KG1 (cell line): ENCODE measurements at places on chromosomes 7 and 10.

GRCh38 chr7:74606909-74607510 is 50.5 kb upstream of the GTF2I start:
- DNase-seq, result no peak

DNA sequence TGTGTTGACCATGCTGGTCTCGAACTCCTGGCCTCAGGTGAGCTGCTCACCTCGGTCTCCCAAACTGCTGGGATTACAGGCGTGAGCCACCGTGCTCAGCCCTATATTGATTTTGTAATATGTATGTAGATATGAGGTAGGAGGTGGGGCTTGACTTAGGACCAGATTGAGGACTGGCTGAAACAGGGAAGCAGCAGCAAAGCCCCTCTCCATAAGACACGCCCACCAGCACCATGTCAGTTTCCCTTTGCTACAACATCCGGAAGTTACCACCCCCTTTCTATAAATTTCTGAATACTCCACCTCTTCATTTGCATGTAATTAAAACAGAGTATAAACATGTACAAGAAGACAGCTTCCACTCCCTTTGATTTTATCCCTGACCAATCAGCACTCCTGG is 47.9 kb upstream of the MYL10 start:
- DNase-seq, result no peak

- no peak for DNase-seq
These were observed 495.1 kb upstream of the POT1 start for GRCh38 chr7:125424721-125425120.

DNA sequence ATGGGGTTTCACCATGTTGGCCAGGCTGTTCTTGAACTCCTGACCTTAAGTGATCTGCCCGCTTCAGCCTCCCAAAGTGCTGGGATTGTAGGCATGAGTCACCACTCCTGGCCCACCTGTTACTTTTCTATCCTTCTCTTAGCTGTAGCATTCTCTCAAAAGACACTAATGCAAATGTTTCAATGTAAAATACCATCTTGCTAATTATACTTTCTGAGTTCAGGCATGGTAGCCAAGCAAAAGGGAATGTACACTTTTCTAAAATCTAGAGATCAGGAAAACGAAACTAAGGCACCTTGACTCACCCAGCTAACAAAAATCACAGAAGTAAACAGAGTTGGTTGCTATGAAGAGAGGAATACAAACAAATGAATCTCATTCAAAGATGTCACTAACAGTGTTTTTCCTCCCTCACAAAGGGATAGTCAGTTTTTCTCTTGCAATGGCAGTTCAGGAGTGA is 401.0 kb upstream of the NRP1 start:
- no peak for DNase-seq

DNA sequence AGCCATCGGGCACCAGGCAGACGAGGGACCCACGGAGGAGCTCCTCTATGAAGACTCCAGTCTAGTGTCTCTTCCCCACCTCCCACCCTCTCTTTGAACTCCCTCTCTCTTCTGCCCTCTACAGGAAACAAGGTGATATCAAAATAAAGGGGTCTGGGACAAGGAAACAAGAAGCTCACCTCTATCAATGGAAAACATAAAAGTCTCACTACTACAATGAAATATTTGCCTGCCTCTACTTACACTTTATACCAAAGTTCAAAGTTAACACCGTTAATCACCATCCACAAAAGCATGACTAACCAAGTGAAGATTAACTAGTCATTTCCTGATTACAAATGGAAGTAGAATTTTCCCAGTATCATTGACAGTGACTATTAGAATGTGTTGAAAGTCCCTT is 82.2 kb downstream of the PARD3 start:
- no peak for DNase-seq

DNA sequence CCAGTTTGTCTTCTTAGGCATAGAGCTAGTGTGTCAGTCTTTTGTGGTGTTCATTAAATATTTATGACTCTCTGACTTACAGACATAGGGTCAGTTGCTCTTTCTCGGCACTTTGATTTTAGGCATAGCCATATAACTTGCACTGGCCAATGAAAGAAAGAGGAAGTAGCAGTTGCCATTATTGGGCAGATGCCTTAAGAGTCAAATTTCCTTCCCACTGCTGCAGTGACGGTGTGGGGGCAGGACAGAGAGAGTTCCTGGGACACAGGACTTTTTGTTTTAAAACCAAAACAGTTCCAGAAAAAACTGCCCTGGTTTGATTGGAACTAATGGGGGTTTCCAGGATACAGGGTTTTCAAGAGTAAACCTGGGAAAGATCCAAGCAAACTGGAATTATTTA is 60.2 kb upstream of the PHF14 start:
- DNase-seq, result no peak

GRCh38 chr10:28285816-28286215 is 17.0 kb downstream of the MPP7 start:
- DNase-seq, result no peak

DNA sequence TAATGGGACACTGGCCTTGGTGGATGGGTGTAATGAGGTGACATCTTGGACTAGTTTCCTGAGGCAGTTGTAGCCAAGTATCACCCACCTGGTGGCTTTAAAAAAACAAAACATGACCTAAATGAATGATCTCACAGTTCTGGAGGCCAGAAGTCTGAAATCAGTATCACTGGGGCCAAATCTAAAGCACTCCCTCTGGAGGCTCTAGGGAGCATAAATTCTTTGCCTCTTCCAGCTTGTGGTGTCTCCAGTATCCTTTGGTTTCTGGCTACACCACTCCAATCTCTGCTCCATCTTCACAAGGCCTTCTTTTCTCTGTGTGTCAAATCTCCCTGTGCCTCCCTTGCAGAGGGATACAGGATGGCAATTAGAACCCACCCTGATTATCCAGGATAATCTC is 342.9 kb downstream of the CALN1 start:
- no peak for DNase-seq

GRCh38 chr10:1524540-1524939 is 212.8 kb downstream of the ADARB2 start:
- no peak for DNase-seq

DNA sequence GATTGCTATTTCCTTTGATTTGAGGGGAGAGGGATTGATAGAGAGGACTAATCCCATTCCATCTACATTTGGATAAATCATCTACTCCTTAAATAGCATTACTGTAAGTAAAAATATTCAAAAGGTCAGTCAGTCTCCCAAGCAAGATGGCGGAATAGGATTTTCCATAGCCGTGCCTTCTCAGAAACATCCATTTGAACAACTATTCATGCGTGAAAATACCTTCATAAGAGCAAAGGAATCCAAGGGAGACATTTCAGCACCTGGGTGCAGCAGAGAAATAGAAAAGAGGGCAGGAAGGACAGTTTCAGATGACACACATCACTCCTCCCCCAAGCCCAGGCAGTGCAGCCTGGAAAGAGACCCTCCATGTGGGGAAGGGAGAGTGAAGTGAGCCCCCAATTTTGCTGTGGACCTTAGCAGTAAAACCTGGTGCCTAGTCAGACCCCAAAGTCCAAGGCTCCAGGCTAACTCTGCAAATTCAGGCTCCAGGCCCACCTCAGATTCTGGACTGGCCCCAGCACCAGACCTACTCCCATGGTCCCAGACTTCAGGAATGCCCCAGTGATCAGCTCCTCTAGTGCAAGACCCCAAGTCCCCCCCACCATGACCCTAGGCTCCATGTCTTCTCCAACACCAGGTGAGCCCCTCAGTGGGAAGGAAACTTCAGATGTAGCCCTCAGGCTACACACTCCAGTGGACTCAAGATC is 104.3 kb upstream of the LANCL2 start:
- DNase-seq, result no peak

DNA sequence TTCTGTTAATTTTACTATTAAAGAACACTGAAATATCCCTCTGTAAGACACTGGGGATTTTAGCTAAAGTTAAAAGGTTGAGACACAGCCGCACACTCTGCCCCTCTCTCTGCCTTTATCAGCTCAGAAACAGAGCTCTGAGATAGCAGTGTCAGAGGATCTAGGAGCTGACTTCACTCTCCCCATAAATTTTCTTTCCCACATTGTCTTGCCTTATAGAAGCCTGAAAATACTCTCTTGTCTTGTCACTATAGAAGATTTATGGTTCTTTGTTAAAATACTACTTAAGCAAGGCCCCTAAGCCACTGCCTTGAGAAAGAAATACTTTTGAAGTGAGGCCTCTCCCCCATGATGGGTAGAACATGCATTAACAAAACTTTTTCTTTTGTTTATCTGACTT is 105.7 kb upstream of the C10orf90 start:
- no peak for DNase-seq

GRCh38 chr10:1116696-1117280 is 60.6 kb downstream of the WDR37 start:
- DNase-seq, result no peak

GRCh38 chr7:39407723-39408122 is 158.5 kb upstream of the YAE1 start:
- DNase-seq, result no peak

DNA sequence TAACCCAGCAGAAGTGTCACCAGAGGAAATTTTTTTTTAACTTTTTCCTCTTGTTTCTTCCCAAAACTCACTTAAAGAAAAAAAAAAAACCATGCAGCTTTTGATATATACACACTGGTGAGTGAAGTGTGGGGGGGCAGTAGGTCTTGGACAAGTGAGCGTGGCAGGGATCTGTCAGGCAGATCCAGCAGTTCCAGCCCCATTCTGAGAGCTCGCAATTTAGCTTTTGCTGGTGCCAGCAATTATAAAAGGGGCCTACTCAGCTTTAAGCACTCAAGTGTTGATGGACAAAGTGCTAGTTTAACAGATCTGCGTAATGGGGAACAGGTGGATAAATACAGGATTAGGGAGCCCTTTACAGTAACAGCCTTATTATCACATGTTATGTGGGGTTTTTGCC is 619.2 kb upstream of the GALNT17 start:
- no peak for DNase-seq

DNA sequence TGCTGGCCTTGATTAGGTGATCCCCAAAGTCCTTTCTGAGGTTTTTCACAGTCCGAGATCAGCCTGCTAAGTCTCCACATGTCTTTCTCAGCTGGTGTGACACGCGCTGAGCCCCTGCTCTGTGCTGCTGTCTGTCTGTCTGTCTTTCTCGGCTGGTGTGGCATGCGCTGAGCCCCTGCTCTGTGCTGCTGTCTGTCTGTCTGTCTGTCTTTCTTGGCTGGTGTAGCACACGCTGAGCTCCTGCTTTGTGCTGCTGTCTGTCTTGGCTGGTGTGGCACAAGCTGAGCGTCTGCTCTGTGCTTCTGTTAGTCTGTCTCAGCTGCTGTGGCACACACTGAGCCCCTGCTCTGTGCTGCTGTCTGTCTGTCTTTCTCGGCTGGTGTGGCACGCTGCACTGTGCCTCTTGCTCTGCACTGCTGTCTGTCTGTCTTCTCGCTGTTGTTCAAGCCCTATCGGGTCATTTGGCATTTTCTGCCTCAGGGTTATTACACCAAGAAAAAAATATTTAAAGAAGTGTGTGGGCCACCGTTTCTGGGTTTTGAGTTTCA is 217.3 kb upstream of the SHH start:
- no peak for DNase-seq

- DNase-seq, result no peak
These were observed 343.8 kb downstream of the KCNMA1 start for GRCh38 chr10:77293773-77294172.
